Large intestine (tissue), 12 donors: ENCODE measurements at places on chromosomes 4 and X. TPM values are rescaled to one million over a fixed set of nuclear protein-coding genes. Genes with fewer than 3 reads are reported as not detected.

DNA sequence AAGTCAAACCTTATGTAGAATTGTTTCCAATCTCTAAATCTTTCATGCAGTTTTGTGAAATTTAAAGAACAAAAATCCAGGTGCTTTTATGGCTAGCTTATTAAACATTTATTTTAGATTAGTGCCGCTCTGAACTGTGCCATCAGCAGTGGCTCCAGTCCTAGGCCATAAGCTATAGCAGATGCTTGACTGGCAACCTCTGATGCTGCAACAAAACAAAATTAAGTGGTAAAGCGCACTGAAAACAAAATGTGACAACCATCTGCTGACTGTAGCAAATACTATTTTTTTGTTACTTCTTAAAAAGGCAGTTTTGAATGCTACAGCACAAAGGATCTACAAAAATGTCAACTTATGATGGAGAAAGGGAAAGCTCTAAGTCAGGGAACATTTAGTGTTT lies 237.4 kb downstream of the DCLK2 start:
- DNase-seq, result no peak

- DNase-seq, result no peak
Measured at GRCh38 chr4:47209833-47210232, 178.5 kb downstream of the GABRB1 start.

GRCh38 chr4:168677063-168677462 lies 180.2 kb downstream of the PALLD start:
- DNase-seq, result no peak

DNA sequence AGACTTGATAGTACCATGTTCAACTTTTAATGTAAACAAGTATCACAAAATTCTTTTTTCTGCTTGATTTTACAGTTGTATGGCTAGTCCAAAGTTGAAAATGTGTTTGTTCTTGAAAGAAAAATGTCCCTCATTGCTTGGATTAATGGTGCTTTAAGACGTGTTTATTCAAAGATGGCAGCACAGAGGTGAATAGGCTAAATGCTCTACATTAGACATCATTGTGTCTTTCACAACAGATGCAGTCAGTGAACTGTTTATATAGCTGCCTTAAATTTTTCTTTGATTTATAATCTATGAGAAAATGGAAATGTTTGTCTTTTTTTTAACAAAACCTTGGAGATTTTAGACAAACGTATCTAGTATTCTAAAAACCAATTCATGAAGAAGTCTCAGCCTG lies 137.3 kb downstream of the BMPR1B start:
- no peak for DNase-seq

DNA sequence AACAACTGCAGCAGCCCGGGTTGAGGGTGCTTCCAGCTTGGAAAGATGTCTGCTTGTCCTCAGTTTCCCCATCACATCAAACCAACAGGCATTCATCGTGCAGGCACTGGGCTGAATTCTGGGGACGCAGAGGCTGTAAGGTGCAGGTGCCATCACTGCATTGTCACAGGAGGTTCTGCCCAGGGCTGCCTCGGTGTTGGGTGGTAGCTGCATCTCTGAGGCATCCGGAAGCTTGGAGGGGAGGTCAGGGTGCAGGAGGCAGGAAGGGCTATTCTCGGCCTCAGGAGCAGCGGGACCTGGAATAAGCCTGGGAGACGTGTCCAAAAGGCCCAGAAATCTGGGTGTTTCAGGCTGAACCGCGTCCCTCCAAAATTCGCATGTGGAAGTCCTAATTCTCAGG lies 134.6 kb downstream of the HMX1 start:
- no peak for DNase-seq

DNA sequence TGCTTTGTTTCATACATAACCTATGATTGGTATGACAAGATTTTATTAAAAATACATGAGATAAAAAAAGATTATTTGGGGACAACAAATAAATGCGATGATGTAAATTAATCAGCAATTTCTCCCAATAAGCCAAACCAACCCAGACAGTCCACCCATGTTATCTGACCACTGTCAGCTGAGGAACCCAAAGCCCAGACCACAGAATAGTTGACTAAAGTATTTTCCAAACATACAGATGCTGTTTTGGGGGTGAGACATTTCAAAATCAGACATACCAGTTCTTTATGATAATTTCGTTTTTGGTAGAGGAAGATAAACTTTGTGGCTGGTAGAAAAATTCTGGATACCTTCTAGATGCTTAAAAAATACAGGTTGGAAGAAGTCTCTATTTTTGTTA lies 650.8 kb upstream of the FAM241A start:
- DNase-seq, result no peak

Gene HAND2
- 37.1 TPM for polyA plus RNA-seq

GRCh38 chr4:95421869-95422268 lies 126.9 kb downstream of the UNC5C start:
- no peak for DNase-seq
